ENCODE measurements at places on chromosomes 16 and 17. TPM values are rescaled to one million over a fixed set of nuclear protein-coding genes. Genes with fewer than 3 reads are reported as not detected.

Gene AIPL1
- total RNA-seq, result not detected

- no peaks in the 10 kb centered on the region for H3K27me3 ChIP-seq
- no peak for DNase-seq
Observed at GRCh38 chr16:83744441-83744981, 63.3 kb upstream of the HSBP1 start.

DNA sequence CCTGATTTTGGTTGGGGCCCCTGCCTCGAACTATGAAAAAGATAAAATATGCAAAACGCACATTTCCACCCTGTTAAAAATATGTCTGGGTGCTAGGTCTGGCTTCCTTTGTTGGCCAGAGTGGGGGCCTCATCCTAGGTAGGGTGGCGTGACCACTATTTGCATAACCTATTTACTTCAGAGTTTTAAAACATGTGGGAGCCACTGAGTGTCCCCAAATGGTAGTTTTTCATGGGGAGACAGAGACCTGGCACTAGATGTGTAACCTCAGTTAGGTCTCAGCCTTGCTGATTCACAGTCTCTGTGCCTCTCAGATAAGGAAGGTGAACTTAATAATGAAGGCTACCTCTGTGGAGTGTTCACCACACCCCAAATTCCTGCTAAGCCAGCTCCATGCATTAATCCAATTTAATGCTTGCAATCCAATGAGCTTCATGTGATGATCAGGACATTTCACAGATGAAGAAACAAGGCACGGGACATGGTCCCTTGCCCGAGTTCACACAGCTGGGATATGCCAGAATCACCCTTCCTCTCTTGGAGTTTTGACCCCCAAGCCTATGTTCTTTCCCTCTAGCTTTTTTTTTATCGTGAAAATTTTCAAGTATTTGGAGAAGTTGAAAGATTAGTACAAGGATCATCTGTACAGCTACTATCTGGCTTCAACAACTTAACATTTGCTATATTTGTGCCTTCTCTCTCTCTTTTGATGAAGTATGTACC, 103.4 kb downstream of the IRF8 start:
- no peak overlapping the region for H3K27ac ChIP-seq
- H3K4me1 ChIP-seq, result no peaks in the 10 kb centered on the region
- no peak overlapping the region for H3K4me3 ChIP-seq
- no peaks in the 10 kb centered on the region for H3K27me3 ChIP-seq

Gene ITGAD
- under 0.01 TPM for total RNA-seq

DNA sequence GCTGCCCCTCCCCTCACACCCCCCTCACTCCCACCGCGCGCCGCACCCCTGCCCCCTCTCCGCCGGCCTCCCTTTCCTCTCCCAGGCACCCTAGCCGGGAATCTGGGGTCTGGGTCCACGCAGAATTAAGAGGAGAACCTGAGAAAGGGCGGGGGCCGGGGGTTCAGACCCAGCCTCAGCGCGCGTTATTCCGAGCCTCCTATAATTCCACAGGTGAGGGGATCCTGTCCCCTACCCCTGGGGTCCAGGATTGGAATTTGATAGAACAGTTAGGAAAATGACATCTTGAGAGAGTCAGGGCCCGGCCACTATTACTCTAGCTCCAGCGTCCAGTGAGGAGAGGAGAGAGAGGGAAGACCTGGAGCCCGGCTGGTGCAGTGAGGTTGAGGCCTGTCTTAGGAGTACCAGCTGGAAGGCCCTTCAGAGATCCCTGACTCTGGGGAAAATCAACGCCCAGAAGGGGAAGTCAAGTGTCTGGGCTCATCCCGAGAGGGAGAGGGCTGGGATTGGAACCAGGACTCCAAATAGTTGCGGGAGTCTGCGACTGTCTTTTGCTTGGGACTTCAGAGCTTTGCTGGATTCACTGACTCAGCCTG, 17.3 kb downstream of the GRB7 start:
- no peak for DNase-seq
- peak overlapping the region; percentile 68 for H3K4me3 ChIP-seq

Gene SHCBP1
- under 0.01 TPM for total RNA-seq

- no peaks in the 10 kb centered on the region for H3K27me3 ChIP-seq
- H3K4me1 ChIP-seq, result peaks cover 15% of the 10 kb centered on the region
- H3K4me3 ChIP-seq, result no peak overlapping the region
- H3K36me3 ChIP-seq, result peaks cover 18% of the 10 kb centered on the region
- no peak for DNase-seq
Observed at GRCh38 chr17:76576189-76576588, 9.5 kb downstream of the ST6GALNAC2 start.

- peaks cover 16% of the 10 kb centered on the region for H3K4me1 ChIP-seq
- no peak for DNase-seq
- no peak overlapping the region for H3K27ac ChIP-seq
- H3K36me3 ChIP-seq, result no peaks in the 10 kb centered on the region
- no peak overlapping the region for H3K4me3 ChIP-seq
Observed at GRCh38 chr16:12907670-12908233, 6.4 kb downstream of the SHISA9 start.

Gene TMEM238L
- not detected for total RNA-seq

Measured in tibial nerve (tissue), 4 donors.